ENCODE measurements at places on chromosomes 11 and 22.
A peak's percentile ranks its signal among the peaks of the same experiment; 100 is the strongest.

DNA sequence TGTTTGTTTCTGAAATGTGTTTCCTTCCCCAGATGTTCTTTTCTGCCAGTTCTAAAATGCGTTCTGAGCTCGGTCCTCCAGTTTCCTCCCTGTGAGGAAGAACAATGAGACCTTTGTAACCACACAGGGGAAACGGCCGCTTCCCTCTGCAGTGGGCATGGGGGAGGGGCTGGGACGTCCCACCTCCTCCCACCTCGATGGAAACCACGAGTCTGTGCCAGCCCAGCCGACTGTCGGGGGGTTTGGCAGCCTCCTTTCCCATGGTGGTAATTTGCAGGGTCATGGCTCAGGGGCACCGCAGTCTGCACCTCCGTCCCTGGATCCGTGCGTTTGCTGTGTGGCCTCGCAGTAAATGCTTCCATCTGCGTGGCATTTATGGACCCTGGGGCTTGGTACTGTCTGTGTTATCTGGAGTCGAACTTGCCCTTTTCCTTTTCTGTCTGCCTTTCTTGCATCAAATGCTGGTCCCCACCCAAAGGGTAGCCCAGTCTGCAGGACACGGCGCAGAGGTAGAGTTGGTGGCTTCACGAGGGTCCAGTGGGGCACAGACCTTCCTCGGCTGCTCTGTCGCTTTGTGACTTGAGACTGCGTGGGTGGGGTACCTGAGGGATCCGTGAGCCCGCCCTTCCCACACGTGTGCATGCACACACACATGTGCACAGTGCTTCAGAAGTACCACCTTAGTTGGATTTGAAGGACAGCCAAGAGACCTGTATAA is 16.1 kb downstream of the LRP5 start:
- DNase-seq: peak; percentile 48

GRCh38 chr11:44537679-44538078 is 27.8 kb upstream of the CD82 start:
- no peak for DNase-seq

DNA sequence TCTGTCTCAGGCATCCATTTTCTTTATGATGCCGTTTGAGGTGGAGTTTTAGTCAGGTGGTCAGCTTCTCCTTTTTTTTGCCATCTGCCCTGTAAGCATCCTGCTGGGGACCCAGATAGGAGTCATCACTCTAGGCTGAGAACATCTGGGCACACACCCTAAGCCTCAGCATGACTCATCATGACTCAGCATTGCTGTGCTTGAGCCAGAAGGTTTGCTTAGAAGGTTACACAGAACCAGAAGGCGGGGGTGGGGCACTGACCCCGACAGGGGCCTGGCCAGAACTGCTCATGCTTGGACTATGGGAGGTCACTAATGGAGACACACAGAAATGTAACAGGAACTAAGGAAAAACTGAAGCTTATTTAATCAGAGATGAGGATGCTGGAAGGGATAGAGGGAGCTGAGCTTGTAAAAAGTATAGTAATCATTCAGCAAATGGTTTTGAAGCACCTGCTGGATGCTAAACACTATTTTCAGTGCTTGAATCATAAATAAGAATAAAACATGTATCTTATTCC is 10.9 kb upstream of the HBE1 start:
- DNase-seq: no peak

- no peak for DNase-seq
These were observed 29.2 kb upstream of the MUC5AC start for GRCh38 chr11:1128311-1129142.

- no peak for DNase-seq
These were observed 422.1 kb downstream of the BRD1 start for GRCh38 chr22:49405590-49405989.

GRCh38 chr11:131253656-131254151 is 116.7 kb upstream of the NTM start:
- DNase-seq: no peak

GRCh38 chr11:107457205-107457557 is 444 bp downstream of the CWF19L2 start:
- DNase-seq: no peak

DNA sequence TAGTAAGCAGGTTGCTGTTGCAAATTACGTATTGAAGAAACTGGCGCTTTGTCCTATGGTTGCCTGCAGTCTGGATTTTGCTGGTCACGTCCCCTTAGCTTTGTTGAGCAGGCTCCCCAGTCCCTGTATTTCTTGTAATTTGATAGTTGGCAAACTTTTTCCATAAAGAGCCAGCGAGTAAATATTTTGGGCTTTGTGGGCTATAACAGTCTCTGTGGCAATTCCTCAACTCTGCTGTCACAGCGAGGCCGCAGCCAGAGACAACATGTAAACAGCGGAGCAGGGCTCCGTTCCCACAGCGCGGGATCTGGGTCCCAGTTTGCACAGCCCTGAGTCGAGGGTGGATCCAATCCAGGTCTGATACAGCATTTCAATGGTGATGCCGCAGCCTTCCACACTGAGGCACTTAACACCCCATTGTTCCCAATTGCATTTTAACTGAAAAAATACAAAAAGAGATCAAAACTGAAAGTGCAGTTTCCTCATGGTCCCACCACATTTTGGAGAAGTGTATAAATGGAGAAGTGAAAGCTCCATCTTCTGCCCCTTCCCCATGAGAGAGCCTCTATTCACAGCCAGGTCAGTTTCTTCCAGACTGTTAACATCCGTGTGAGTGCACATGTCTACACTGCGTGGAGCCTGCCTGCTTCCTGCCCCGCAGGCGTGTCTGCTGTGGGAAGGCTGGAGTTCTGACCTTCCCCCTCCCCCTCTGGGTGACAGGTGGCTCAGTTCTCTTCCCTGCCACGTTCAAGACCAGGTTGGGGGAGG is 89.1 kb downstream of the RPS6KA4 start:
- no peak for DNase-seq

DNA sequence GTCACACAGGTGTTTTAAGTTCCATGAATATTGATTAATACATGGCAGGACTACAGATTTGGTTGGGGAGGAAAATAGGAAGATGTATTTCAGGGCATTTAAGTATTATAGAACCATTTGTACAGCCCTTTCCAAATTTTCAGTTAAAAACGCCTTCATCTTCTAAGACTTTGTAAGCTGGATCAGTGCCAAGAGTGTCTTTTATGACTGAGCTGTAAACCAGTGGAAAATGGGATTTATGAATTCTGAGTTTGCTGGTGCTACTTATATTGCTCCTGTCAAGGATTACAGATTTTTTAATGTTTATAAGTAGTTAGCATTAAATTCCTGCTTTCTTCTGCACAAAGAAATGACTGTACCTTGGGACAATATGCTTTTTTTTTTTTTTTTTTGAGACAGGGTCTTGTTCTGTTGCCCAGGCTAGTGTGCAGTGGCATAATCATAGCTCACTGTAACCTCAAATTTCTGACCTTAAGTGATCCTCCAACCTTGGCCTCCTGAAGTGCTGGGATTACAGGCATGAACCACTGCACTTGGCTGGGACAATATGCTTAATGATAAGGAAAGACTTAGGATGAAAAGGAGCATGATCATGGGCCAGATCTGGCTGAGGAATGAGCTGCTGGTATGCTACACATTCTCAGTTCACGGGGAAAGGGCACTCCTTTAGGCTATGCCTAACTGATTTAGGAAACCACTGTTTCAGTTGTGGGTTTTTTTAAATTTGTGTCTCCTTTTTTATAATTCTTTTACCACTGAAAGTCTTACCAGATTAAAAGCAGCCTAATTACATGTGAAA is 113.6 kb upstream of the MTNR1B start:
- no peak for DNase-seq

DNA sequence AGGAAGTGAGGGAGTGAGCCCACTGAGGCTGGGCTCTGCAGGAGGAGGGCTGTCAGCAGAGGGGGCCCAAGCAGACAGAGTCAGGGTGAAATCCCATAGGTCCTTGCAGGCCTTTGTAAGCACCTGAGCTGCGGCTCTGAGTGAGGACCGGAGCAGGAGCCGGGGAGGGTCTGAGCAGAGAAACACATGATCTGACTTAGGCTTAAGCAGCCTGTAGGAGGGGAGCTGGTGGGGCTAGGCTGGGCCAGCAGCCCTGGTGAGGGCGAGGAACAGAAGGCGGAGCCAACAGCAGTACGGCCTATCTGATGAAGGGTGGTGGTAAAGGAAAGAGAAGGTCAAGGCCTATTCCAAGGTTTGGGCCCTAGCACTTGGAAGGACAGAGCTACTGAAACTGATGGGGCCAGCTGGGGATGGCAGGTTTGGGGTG is 26.9 kb upstream of the CBX7 start:
- DNase-seq: no peak

DNA sequence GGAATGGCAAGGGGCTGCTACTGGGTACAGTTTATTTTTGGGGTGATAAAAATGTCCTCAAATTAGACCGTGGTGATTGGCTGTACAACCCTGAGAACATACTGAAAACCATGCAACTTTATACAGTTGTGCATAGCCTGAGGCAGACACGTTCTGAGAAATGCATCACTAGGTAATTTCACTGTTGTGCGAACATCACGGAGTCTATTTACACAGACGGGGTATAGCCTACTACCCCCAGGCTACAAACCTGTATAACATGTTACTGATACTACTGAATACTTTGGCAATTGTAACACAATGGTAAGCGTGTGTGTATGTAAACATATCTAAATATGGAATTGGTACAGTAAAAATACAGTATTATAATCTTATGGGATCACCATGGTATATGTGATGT is 23.6 kb downstream of the NARS2 start:
- no peak for DNase-seq

GRCh38 chr22:46829117-46829891 is 66.9 kb downstream of the TBC1D22A start:
- no peak for DNase-seq

- no peak for DNase-seq
These were observed 15.5 kb downstream of the RAB30 start for GRCh38 chr11:83056204-83056603.

GRCh38 chr11:13686776-13687175 is 18.3 kb downstream of the FAR1 start:
- no peak for DNase-seq

DNA sequence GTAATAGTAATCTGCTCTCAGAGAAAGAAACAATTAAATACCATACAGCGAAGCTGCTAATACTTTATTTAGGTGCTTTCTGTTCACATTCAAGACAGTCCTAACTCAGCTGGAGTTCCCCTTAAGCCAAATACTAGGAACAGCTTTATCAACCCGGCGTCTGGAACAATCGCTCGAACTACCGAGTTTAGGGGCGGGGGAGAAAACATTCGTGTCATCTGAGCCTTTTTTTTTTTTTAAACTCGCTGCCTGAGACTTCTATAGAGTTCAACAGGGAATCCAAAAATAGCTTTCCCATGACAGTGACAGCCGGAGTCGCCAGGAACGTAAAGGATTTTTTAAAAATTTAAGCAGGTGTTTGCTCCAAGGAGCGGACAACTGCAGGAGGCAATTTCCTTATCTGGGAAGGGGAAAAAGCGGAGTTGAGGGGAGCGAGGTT is 852 bp downstream of the TRAF6 start:
- DNase-seq: no peak

DNA sequence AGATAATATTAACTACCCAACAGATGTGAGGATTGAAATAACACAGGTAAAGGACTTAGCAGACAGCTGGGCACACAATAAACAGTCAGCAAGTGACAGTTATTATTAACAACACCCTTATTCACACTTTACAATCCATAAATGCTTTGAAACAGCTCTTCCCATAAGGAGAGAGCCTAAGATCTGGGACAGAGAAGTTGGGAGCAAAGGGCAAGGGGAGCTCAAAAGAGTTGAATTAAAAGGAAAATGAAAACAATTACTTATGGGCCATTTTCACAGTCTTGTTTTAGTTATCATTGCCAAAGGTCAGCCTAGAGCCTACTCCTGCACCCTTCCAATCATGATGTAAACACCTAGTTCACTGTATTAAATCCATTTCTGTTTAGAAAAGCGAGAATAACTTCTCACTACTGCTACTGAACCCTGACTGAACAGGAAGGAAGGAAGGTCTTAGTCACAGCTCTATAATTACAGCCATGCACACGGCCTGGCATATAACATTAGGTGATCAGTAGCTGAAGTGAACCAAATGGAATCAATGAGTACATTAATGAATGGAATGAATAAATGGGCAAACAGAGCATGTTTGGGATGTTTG is 111.3 kb downstream of the PLEKHA7 start:
- no peak for DNase-seq

- DNase-seq: no peak
These were observed 6.2 kb downstream of the AMOTL1 start for GRCh38 chr11:94774345-94774744.

DNA sequence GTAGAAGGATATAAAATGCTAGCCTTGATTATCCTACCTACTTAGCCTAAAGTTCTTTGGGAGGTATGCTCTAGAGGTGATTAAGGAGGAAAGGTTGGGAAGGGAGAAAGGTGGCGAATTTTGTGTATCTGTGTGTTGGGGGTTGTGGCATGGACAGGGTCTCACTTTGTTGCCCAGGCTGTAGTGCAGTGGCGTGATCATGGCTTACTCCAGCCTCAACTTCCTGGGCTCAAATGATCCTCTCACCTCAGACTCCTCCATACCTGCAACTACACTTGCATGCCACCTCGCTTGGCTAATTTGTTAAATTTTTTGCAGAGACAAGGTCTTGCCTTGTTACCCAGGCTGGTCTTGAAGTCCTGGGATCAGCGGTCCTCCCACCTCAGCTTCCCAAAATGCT is 1094.8 kb downstream of the DLG2 start:
- no peak for DNase-seq

DNA sequence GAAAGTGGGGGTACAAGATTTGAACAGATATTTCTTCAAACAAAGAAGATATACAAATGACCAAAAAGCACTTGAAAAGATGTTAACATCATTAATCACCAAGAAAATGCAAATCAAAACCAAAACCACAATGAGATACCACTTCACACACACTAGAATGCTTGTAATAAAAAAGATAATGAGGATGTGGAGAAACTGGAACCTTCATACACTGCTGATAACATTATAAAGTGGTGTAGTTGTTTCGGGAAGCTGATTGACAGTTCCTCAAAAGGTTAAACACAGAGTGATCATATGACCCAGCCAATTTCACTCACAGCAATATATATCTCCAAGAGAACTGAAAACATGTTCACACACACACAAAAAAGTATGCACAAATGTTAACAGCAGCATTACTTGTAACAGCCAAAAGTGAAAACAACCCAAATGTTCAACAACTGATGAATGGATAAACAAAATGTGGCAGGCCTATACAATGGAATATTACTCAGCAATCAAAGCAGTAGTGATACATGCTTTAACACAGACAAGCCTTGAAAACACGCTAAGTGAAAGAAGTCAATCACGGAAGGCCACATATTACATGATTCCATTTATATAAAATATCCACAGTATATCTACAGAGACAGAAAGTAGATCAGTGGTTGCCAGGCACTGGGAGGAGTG is 15.1 kb downstream of the PITPNB start:
- DNase-seq: no peak
